ENCODE measurements at places on chromosomes 3 and 15. TPM values are rescaled to one million over a fixed set of nuclear protein-coding genes. Genes with fewer than 3 reads are reported as not detected.

Gene MKRN2OS
- not detected for total RNA-seq

Gene SCAMP2
- 66.4 TPM for total RNA-seq

Gene DOCK3
- total RNA-seq, result 9.7 TPM

Gene NAALADL2
- total RNA-seq, result not detected

DNA sequence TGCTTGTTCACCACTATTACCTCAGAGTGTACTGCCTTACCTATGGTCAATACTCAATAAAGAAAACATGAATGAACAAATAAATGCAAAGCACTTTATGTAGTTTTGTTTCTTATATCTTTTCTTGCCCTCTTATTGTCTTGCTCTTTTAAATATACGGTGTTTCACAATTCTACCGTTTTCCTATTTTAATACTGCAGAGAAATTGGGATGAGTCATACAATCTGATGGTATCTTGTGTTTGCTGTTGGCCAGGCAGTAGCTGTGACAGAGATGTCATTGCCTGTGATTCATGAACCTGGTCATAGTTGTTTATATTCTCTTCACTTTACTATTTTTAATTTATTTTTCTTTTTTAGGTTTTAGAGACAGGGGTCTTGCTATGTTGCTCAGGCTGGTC is 48.3 kb downstream of the SERP1 start:
- DNase-seq, result no peak

DNA sequence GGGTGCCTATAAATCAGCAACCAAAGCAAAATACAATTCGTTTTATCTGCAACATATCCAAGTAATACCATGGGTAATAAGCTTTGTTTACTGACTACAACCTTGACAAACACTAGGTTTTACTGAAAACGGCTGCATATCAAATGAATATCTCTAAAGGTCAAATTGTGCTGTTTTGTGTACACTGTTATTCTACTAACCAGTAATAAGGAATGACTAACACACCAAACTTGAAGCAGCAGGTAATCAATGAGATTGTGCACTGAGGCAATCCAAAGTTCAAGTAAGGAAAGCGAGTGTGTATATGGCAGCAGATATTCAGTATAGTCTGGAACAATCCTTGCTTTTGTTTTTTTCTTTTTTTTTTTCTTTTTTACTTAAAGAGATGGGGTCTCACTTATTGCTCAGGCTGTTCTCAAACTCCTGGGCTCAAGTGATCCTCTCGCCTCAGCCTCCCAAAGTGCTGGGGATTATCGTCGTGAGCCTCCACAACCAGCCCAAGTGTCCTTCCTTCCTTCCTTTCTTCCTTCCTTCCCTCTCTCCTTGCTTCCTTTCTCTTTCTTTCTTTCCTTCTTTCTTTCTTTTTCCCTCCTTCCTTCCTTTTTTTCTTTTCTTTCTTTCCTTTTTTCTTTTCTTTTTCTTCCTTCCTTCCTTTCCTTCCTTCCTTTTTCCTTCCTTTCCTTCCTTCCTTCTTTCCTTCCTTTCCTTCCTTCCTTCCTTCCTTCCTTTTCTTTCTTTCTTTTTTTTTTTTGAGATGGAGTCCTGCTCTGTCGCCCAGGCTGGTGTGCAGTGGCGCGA is 34.9 kb downstream of the AP3S2 start:
- DNase-seq, result no peak

GRCh38 chr3:8579096-8579495 is 65.5 kb downstream of the SSUH2 start:
- no peak for DNase-seq

DNA sequence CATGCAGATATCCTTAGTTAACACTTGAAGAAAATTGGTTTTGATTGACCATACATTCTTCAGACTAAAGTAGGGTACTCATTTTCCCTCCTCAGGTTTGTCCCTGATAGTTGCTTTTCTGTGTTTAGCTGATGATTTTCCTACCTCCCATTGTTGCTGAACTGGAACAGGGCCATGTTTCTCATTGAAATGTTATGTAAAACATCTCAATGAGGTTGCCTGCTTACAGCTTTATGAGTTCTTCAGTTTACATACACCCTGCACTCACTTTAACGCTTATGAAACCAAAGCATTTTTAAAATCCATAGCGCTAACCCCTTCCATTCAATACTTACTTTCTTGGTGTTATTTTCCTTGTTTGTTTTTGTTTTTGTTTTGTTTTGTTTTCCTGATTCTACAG is 61.9 kb downstream of the HMG20A start:
- DNase-seq, result no peak

DNA sequence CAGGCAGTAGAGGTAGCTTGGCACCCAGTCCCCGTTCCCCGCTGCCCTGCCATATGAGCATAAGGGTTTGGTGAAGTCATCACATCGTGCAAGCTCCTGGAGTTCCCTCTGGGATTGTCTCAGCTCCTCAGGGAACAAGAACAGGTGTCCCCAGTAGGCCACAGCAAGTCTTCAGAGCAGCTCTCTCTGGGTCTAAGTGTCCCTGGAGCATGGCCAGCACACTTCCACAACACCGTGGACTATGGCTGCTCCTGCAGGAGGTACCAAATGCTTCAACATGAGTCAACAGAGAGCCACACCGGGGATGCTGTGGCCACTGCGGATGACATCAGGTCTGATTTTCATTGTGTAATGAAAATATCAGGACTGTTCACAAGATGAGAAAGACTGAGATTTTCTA is 23.1 kb downstream of the ABHD6 start:
- no peak for DNase-seq
